Naive thymus-derived CD8-positive, alpha-beta T cell (primary cell): ENCODE measurements at places on chromosomes 1 and 21.

DNA sequence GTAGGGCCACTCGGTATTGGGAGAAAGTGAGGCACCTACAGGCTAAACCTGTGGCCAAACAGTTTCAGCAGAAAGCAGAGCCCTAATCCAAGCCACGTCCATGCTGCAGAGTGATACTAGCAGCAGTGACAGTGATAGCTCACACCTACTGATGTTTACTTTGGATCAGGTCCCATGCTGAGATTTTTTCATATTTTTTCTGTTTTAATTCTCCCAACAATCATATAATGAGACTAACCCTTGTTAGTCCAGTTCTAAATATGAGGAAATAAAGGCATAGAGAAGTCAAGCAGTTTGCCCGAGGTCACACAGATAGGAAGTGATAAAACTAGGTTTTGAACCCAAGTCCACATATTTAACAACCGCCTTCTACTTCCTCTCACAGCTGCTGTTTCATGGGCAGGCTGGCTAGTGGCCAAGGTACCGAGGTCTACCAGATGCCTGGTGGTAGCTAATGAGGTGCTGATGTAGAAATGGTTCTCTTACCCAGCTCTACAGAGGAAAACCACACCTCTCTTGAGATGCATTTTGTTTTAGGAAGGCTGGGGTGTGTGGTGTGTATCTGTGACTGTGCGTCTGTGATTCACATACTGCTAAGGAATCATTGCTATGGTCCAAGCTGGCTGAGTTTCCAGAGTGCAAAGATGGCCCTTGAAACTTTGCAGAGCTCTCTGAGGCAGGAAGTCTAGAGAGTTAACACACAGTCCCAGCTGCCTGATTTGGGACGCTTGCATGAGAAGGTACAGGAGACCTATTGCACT, 80.3 kb upstream of the ARTN start:
- peak; percentile 11 for DNase-seq

- no peak for DNase-seq
Measured at GRCh38 chr1:175933801-175934200, 190.4 kb upstream of the TNR start.

- DNase-seq: no peak
Measured at GRCh38 chr1:115560027-115560426, 81.7 kb upstream of the VANGL1 start.

- DNase-seq: no peak
Measured at GRCh38 chr1:235552146-235552716, 48.0 kb upstream of the B3GALNT2 start.

- no peak for DNase-seq
Measured at GRCh38 chr1:230262867-230263567, 163.1 kb downstream of the PGBD5 start.

- DNase-seq: no peak
Measured at GRCh38 chr1:231185391-231185790, 23.5 kb downstream of the TRIM67 start.

DNA sequence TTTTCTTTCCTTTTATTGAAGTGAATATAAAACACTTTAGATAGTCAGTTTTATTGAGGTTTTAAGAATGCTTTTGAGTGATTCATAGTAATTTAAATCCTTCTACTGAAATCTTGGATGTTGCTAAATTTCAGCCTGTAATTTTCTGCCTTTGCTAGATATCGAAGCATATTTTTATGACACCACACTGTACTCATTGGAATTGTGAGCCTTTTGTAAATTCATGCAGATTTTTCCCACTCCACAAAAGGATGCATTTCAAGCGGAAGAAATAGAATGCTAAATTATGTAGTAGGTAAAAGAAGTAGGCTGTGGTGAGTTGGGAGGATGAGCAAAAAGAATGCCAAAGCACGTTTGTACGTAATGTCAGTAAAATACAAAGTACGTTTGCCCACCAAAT, 13.8 kb downstream of the SNX7 start:
- DNase-seq: no peak

DNA sequence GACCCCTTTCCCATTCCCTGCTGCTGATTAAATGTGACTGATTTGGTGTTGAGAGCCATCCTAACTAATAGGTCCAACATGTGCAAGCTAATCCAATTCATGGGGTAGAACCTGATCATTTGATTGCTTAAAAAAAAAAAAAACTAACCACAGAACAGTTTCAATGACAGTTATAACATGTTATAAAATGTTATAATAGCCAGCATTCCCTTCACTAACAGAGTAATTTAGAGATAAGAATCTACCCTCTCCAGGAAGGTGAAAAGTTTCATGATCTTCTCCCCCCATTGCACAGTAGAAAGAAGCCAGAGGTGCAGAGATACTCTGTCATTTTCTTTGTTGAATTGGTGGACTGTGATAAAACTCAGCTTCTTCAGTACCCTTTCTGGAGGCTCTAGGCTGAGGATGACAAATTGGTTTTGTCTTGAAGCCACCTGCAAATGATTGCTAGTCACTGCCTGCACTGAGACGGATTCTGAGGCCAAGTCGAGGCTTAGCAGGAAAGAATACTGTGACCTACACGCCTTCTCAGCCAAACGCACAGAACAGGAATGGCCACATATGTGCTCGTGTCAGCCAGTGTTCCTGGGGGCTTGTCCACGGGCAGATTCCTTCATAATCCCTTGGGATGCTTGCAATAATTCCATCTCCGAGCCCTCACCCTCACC, 215.7 kb upstream of the IRF2BP2 start:
- no peak for DNase-seq

DNA sequence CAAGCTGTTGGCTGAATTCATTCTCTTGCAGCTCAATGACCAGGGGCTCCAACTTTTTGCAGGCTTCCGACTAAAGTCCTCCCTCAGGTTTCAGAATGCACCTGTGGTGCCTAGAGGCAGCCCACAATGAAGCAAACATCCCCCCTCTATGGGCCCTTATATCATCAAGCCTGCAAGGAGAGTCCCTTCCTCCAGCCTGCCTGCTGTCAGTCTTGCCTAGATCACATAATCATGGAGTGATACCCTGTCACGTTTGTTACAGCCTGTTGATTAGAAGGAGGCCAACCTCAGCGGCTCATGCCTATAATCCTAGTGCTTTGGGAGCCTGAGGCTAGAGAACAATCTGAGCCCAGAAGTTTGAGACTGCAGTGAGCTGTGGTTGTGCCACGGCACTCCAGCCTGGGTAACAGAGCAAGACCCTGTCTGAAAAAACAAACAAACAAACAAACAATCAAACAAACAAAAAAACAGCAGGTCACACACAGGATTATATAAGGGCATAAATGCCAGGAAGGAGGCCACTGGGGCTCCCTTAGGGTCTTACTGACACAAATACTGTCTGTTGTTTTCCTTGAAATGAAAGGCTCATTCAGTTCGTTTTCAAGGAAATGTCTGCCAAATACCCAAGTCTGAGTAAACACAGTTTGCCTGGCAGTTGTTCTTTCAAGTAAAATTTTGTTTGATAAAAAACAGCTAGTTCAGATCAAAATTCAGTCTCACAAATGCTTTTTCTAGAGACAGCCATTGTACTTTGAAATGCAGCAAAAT, 4.7 kb upstream of the SPRR3 start:
- DNase-seq: no peak

- no peak for DNase-seq
Measured at GRCh38 chr1:226577401-226578180, 29.0 kb downstream of the STUM start.

DNA sequence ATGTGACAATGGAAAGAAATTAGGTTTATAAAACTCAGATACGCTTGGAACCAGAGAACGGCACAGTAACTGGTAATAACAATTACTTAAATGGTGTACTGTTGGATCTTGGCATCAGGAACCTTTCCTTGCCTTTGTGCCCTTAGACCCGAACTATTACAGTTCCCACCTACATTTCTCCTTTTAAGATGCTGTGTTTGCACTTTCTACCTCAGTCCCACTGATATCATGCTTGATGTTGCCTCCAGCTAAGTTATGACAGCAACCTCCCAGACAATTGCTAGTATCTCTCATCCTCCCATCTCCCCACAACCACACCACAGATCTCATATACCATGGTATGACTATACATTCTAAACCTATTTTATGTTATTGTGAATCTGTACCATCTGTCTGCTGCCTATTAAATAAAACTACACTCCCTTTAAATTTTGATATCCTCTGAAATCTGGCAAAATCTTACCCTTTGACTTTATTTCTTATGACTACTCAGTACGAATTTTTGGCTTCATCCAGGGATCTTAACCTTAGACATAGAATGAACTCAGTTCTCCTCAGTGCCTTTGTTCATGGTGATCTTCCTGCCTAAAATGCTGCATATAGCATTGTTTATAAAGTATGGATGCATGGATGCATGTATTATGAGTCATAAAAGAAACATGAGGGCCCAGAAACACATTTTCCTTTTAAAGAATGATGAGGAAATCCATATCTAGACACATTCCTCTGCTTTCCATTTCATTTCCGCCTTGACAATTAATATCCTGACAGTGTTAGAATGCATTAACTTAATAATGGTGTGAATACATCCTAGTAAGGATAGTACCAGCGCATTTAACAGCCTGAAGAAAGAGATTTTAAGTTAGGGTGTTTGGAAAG, 64.1 kb downstream of the LRRC8D start:
- DNase-seq: no peak

DNA sequence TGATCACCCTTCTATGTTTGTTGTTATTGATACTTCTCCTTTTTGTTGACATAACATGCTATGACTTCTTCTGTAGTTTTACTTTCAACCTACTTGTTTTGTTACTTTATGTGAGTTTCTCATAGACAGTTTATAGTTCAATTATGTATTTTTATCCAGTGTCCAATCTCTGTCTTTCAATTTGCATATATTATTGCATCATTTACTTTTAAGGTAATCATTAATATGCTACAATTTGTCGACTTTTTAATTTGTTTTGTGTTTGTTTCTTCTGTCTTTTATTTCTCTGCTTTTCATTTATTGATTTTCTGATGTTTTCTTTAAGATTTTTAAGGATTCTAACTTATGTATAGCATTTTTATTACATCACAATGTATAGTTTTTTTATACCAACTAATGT, 10.3 kb downstream of the OR13G1 start:
- no peak for DNase-seq

DNA sequence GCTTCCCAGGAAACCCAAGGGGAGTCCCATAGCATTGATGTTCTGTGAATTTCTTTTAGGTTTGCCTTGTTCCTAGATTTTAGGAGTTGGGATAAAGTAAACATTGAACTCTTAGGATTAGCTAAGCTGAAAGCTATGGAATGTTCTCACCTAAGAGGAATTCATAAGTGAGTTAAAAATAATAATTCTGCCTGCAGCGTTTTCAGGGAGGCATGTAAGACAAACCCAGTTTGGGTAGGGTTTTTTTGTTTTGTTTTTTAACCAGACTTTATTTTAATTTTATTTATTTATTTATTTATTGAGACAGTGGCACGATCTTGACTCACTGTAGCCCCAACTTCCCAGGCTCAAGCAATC, 28.9 kb upstream of the CD101 start:
- no peak for DNase-seq

DNA sequence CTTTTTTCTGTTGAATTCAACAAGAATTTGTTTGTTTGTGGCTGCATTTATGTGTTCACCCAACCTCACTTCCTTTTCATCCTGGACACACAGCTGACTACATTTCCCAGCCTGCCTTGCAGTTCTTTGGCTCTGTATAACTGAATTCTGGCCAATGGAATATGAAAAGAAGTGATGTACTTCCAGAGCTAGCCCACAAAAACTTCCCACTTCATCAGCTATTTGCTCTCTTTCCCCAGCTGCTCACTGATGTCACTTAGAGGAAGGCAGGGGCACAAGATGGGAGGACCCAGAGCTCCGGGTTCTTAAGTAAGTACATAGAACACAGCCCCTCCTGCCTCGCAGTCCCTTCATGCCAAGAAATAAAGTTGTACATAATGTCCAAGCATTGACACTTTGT, 235.0 kb upstream of the FGGY start:
- no peak for DNase-seq

DNA sequence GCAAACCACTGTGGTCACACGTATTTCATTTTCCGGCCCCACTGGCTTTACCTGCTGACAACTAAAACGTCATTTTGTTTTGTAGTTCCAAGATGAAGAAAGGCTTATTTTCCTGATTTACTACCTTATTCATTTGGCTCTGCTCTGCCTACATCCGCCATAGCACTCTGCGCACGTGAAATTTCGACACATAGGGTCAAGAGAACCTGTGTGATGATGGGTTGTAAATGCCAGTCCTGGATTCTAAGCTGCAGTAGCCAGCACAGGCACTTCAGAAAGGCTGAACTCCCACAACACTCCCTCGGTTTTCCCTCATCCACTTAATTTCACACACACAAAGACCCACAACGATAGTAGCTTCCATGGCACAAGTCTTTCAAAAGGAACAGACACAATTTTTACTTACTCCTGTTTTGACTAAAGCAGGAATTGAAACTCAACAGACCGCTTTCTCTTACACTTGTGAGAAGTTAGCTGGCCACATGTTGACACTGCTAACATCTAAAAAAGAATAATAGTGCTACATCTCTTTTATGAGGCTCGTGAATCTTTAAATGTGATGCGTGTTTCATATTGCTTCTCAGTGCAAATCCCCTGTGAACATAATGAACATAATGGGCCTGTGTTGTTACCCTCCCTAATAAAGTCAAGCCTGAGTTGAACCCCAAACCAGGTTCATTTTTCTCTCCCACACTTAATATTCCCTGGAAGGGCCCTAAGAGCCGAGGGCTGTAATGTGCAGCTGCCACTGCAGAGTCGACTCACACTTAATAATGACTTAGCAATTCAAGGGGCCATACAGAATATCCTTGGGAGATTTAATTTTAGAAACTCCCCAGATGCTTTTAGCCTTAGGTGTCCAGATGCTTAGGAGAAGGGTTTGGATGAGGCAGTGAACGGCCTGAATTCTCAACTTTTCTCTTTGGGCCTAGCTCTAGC, 1.5 kb upstream of the RUNX1 start:
- DNase-seq: no peak

- DNase-seq: no peak
Measured at GRCh38 chr1:59432531-59433439, 135.9 kb downstream of the FGGY start.

- no peak for DNase-seq
Measured at GRCh38 chr1:24849672-24850295, 80.3 kb downstream of the RUNX3 start.

DNA sequence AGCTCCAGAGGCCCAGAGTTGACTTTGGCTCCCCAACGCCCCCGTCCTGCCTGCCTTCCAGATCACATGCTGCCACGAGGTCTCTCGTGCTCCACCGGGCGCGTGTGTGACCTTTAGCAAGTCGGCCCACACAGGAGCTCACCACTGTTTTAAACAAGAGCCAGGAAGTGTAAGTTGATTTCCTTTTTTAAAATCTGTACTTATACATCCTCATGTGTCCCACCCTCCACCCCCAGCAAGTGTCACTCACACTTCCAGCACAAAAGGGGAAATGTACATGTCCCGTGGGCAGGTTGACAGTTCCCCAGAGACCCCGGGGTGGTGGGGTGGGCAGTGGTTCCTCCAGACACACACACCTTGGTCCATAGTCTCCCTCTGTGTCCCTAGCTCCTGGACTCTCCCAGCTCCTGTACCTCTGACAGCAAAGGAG, 84.4 kb downstream of the STUM start:
- no peak for DNase-seq

GRCh38 chr1:241156231-241156965, 200.6 kb downstream of the RGS7 start:
- DNase-seq: no peak
